PC-3 (cell line): ENCODE measurements at places on chromosomes 2 and 18. TPM values are rescaled to one million over a fixed set of nuclear protein-coding genes. Genes with fewer than 3 reads are reported as not detected.
A peak's percentile ranks its signal among the peaks of the same experiment; 100 is the strongest.

GRCh38 chr2:15842758-15843666 is 97.3 kb upstream of the MYCN start:
- peaks cover 9% of the 10 kb centered on the region; the same call in 1 of the 2 replicates for H3K4me1 ChIP-seq
- no peak overlapping the region for H3K4me3 ChIP-seq
- no peaks in the 10 kb centered on the region for H3K36me3 ChIP-seq
- no peak overlapping the region for H3K27ac ChIP-seq
- no peaks in the 10 kb centered on the region for H3K27me3 ChIP-seq

- H3K4me1 ChIP-seq = no peaks in the 10 kb centered on the region
- no peak overlapping the region for H3K27ac ChIP-seq
- no peaks in the 10 kb centered on the region for H3K36me3 ChIP-seq
- H3K27me3 ChIP-seq = peaks cover 50% of the 10 kb centered on the region
- H3K4me3 ChIP-seq = no peak overlapping the region
Measured at GRCh38 chr2:169254774-169255173, 107.6 kb downstream of the LRP2 start.

Gene PLGLB1
- total RNA-seq = 0.62 and 2.9 TPM in 2 replicates

DNA sequence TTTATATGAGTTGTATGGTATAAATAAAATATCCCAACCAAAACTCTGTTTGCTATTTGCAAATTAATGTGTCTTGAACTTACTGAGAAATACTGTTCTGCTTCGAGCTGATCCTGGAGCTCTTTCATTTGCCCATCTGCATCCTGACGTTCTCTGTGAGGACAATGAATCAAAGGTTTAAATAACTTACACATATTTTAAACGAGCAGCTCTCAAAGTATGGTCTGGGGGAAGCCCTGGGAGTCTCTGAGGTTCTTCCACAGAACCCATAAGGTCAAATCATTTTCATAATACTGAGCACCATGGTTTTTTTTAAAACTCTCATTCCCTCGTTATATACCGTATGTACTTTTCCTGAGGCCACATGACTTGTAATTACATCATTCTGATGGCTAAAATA is 46.7 kb downstream of the SLC66A3 start:
- H3K4me3 ChIP-seq = no peak overlapping the region
- H3K36me3 ChIP-seq = peaks cover 36% of the 10 kb centered on the region; the same call in 1 of the 2 replicates
- no peak for DNase-seq
- no peak overlapping the region for H3K27ac ChIP-seq
- peaks cover 24% of the 10 kb centered on the region for H3K4me1 ChIP-seq

DNA sequence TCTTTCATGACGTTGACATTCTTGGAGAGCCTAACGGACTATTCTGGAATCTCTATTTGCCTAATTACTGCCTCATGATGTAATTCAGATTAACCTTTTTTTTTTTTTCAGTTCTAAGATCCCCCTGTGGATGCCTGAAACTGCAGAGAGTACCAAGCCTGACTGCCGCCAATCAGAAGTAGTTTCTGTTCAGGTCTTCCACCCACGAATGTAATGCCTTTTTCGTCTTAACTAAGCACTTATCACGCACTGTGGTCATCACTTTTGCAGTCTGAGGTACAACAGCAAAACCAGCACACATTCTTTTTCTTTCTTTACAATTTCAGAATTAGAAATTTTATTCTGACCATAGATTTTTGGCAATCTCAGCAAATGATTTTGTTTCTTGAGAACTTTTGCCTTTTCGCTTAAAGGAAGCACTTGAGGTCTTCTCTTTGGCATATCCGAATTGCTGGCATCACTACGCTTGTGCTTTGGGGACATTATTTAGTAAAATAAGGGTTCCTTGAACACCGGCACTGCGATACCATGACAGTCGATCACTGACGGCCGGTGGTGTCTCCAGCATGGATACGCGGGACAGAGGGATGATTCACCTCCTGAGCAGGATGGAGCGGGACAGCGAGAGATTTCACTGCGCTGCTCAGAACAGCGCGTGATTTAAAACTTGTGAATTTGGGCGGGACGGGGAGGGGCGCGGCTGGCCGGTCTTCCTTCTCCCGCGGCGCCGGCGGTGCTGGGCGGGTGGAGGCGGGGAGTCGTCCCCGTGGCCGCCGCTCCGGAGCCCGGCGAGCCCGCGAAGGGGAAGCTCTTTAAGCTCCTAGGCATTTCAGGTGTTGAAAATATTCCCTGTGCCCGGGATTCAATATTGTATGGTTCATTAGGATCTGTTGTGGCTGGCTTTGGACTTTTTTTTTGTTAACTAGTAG is 32.0 kb upstream of the GPR55 start:
- DNase-seq = peak; percentile 69
- no peaks in the 10 kb centered on the region for H3K27me3 ChIP-seq
- H3K36me3 ChIP-seq = no peaks in the 10 kb centered on the region
- 0 out of 2 replicates have a peak, but pooled peaks cover 13% of the 10 kb centered on the region for H3K4me1 ChIP-seq
- peak overlapping the region; percentile 68 for H3K4me3 ChIP-seq

DNA sequence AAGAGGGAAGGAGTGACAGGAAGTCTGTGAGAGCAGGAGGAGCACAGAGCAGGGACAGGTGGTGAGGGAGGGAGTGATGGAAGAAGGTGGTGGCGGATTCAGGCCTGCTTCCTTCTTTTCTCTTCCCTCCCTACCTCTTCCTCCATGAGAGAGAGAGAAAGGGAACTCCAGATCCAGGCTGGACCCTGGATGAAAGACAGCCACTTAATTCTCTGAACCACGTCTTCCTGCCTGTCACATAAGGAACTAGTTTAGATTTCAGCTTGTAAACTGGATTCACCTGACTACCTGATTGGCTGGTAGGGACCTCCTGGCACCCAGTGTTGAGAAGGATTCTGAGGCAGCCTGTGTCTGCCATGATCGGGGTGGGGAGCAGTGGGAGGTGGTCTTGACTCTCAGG is 48.9 kb downstream of the PAX8 start:
- H3K27ac ChIP-seq = no peak overlapping the region
- H3K4me1 ChIP-seq = no peaks in the 10 kb centered on the region
- no peak overlapping the region for H3K4me3 ChIP-seq
- H3K27me3 ChIP-seq = no peaks in the 10 kb centered on the region
- H3K36me3 ChIP-seq = no peaks in the 10 kb centered on the region

DNA sequence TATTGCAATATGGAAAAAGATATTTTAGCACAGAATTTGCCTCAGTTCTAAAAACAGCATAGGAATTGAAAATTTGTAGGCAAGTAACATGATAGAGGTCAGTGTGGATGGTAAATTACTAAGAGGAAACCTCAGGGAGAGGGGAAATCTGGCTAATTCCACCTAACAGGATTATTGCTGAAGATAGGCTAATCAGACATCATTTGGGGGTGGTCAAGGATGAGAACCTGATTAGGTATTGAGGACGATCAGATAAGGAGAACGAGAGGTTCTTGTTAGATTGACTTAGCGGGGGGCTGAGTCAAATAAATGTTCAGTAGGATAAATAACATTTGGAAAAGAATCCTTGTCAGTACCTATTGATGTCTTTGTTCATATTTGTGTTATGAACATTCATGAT is 543.2 kb upstream of the LRRTM4 start:
- H3K27me3 ChIP-seq = no peaks in the 10 kb centered on the region
- H3K4me3 ChIP-seq = no peak overlapping the region
- no peak for DNase-seq

Gene CDK15
- total RNA-seq = 2.4 TPM in 1 of 2 replicates, not detected in the other

DNA sequence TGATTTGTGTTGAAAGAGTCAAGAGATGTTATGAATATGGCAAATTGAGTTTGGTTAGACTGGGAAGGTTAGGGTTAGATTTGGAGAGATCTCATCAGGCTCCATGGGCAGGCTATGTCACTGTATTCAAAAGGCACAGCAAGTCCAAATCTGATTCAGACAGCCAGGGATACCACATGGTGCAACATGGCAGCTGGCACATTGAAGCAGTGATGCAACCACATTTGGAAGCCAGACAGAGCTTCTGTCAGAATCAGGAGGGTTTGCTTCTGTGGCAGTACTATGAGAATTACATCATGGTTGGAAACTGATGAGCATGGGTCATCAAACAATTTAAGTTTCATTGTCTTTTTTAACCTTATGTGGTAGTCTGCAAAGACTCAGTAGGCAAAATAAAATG is 772.2 kb downstream of the SUCLG1 start:
- no peak overlapping the region for H3K27ac ChIP-seq
- H3K36me3 ChIP-seq = no peaks in the 10 kb centered on the region
- DNase-seq = no peak
- no peaks in the 10 kb centered on the region; the same call in 1 of the 2 replicates for H3K4me1 ChIP-seq
- no peak overlapping the region for H3K4me3 ChIP-seq
- H3K27me3 ChIP-seq = no peaks in the 10 kb centered on the region
